Nasal cavity respiratory epithelium epithelial cell of viscerocranial mucosa (primary cell): ENCODE measurements at places on chromosomes 4 and X. TPM values are rescaled to one million over a fixed set of nuclear protein-coding genes. Genes with fewer than 3 reads are reported as not detected.

MPC1L gene
- total RNA-seq, result not detected in 2 replicates

ADGRL3 gene
- total RNA-seq, result under 0.01 and 0.36 TPM in 2 replicates

TMEM271 gene
- total RNA-seq, result not detected in 2 replicates

F8A1 gene
- total RNA-seq, result 1.4 and 3.1 TPM in 2 replicates

GABRA4 gene
- total RNA-seq, result not detected in 2 replicates
